ENCODE measurements at places on chromosomes 2 and 18. TPM values are rescaled to one million over a fixed set of nuclear protein-coding genes. Genes with fewer than 3 reads are reported as not detected.

RAD51AP2 gene
- not detected for total RNA-seq

DNA sequence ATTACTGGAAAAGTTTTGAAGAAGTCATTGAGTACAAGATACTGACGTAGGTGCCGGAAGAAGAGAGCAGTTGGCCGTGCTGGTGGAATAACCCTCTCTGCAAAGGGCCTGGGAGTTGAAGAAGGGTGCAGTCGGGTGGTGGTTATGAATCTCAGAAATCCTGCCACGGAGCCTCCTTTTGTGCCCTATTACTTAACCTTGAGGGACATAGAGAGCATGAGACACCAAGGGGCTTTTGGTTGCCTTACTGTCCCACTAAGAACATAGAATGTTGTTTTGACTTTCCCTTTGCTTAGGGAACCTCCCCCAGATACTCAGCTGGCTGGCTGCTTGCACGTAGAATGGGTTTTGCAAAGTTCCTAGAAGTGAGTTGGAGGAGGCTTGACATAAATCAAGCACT lies 1.3 kb upstream of the CD28 start:
- DNase-seq = no peak

DNA sequence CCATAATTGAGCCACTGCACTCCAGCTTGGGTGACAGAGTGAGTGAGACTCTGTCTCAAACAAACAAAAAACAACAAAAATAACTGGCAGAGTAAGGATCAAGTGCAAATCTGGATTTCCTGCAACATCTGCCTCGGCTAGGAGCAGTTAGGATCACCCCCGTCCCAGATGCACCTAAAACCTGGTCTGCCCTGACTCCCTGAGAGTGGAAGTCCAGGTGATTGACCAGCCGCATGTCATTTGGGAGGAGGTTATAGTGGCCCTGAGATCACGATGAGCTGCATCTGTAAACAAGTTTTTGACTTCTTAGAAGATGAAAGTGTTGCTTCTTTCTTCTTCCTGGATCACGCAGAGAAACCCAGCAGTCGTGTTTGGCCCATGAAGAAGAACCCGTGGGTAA lies 5.0 kb upstream of the ESPNL start:
- no peak for DNase-seq

GRCh38 chr2:238389988-238390589 lies 36.6 kb upstream of the ASB1 start:
- no peak for DNase-seq

AGXT gene
- total RNA-seq = not detected

MERTK gene
- 37.5 TPM for total RNA-seq

- DNase-seq = no peak
Measured at GRCh38 chr2:45254025-45254424, 244.8 kb upstream of the SIX2 start.

GRCh38 chr18:23250893-23251656 lies 115.8 kb downstream of the CABLES1 start:
- DNase-seq = peak; percentile 90

OTOF gene
- total RNA-seq = 0.29 TPM

DOK6 gene
- total RNA-seq = 8.7 TPM

GRCh38 chr2:175175896-175176295 lies 5.6 kb downstream of the ATP5MC3 start:
- no peak for DNase-seq

DNA sequence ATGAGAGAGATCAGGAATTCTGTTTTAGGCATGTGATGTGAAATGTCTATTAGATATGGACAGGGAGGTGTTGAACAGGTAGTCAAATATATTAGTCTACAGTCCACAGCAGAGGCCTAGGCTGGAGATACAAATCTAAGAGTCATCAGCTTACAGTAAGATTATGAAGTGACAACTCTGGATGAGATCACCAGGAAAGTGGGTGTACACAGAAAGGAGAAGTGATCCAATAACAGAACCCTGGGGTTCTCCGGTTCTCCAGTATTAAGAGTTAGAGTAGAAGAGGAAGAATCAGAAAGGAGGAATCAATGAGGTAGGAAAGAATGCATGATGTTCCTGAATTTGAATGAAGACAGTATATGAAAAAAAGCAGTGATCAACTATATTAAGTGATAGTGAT lies 362.3 kb downstream of the FIGN start:
- no peak for DNase-seq

SP9 gene
- total RNA-seq = not detected

- DNase-seq = no peak
Measured at GRCh38 chr2:233966388-233966787, 49.2 kb downstream of the TRPM8 start.

GRCh38 chr18:24209558-24209957 lies 70.7 kb downstream of the CABYR start:
- no peak for DNase-seq

SPP2 gene
- total RNA-seq = not detected

LHCGR gene
- 0.37 TPM for total RNA-seq

GRCh38 chr2:3440477-3440876 lies 61.0 kb downstream of the TRAPPC12 start:
- no peak for DNase-seq

GRCh38 chr2:149924028-149924427 lies 336.5 kb upstream of the MMADHC start:
- no peak for DNase-seq

- DNase-seq = peak; percentile 67
Measured at GRCh38 chr2:64904413-64905329, 84.5 kb upstream of the SLC1A4 start.

DNA sequence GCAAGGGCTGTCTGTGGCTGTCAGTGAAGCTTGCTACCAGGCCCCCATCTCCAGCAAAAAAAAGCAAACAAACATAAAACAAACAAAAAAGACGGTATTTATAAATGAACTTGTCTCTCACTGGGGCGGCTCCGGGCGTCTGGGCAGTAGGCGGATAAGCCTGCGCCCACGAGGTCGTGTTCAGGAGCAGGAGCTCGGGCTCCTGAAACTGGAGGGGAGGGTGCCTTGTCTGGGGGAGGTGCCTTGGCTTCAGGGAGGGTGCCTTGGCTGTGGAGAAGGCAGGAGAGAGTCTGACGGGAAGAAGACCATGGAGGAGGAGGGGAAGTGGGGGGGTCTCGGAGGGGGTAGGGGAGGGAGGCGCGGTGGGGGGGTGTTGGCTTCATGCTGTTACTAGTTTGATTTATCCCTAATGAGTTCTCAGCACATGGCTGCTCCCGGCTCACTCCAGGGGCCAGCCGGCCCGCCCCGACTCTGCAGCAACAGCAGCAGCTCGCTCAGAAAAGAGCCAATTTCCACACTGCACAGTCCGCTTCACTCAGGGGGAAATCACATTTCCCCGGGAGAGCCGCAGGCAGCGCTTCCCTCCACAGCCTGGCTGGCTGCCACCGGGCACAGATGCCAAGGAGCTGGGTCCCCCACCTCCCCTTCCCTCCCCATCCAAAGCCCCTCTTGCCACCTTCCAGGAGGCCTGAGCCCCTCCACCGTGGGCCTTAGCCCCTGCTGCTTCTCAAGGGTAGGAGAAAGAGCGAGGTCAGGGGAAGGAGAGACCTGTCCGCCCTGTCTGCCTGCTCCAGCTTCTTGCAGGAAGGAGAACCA lies 38.7 kb downstream of the PSD4 start:
- DNase-seq = peak; percentile 83

GRCh38 chr2:130241041-130241707 lies 42.9 kb upstream of the TUBA3E start:
- DNase-seq = no peak

DNA sequence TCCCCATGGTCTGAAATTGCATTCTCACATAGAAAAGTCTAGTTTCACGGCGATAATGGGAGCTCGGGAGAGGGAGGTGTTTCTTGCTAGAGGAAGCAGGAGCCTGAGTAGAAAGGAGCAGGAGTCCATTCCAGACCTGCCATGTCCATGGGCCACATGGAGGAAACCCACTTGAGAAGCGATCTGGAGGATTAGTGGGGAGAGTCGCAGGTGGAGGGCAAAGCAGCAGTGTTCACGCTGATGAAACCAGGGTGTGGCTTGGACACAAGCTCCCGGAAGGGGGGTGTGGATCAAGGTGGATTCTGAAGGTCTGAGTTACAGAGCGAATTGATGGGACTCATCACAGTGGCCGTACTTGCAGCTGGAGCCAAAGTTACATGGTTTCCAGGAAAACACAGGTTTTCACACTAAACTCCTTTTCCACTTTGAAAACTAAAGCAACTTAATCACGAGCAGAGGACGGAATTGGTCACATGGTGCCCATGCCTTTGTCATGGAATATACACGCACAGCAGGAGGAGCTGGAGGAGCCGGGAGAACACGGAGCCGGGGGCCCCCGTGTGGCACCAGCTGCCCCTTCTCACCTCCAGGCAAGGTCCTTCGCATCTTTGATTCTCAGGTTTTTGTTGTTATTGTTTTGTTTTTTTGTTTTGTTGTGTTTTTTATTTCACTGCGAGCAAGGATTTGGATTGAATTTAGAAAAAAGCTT lies 255.1 kb upstream of the MYT1L start:
- DNase-seq = no peak

DNA sequence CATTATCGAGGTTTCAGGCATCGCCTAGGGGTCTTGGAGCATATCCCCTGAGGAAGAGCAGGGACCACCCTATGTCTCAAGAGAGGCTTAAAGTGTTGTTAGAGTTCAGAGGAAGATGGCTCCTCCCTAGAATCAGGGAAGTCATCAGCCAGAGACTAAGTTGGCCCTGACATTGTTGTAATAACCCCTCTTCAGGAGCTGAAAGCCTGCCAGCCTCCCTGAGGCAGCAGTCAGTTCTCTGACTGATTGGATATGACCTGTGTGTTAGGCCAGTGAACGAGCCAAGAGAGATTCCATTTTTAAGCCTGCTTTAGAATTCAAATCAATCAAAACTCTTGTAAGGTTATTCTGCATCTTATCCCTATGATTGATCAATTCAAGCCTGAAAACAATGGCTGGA lies 34.9 kb downstream of the ARHGAP28 start:
- no peak for DNase-seq

ZNF2 gene
- 2.7 TPM for total RNA-seq

GRCh38 chr2:202161151-202161835 lies 77.1 kb downstream of the SUMO1 start:
- DNase-seq = no peak

ST6GAL2 gene
- 43.0 TPM for total RNA-seq

DNA sequence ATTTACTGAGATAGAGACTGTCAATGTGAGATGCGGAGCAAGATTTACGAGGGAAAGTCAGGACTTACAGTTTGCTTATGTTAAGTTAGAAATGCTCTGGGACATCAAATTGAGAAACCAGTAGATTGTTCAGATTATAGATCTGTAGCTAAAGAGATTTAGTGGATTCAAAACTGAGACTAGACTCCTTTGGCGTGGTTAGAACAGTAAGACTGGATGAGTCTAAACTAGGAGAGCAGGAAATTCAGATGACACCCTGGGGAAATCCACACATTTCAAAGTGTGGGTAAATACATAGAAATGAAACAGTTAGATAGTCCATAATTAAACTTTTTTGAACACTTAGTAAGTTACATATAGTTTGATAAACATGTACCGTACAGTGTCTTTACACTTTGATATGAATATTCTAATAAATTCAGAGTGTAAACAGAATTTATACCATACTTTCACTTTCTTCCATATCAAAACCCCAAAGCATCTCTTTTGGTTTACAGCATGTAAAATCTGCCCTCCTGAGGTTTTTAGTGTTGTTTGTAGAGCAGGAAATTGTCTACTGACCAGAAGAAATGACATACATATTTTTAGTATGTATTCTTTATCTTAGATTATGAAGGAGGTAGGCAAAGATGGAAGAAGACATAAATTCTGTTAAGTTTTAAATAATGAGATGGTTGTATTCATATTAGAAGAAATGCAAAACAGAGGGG lies 231.5 kb downstream of the NYAP2 start:
- no peak for DNase-seq

PCARE gene
- total RNA-seq = not detected

- DNase-seq = no peak
Measured at GRCh38 chr2:129347486-129348217, 631.8 kb upstream of the RAB6C start.

DNA sequence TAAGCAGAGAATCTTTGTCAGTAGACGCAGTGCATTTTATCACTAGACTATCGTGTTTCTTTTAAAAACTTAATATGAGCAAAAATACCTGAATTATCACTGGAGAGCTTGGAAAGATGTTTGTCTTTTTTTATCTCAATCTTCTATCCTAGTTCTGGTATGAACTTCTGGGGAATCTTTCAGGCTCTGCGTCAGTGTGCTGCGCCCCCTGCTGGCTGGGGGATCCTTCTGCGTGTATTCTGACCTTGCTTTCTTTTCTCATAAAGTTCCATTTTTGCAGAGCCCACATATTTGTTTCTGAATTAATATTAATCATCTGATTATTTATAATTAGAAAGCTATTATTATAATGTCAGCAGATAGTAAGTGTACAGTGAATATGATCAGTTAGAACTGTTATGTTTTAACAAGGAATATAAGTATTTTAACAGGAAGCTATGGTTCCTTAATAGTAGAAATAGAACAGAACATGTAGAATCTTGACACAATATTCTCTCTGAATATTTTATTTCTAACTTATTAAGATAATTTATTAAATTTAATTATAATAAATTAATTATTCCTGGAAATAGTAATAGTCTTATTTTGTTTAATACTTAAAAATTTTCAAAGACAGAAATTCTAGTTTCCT lies 945.0 kb upstream of the CRIM1 start:
- DNase-seq = peak; percentile 83

GRCh38 chr18:25360301-25360899 lies 8.4 kb upstream of the ZNF521 start:
- no peak for DNase-seq

GRCh38 chr2:74886811-74887210 lies 52.9 kb downstream of the HK2 start:
- no peak for DNase-seq

DNA sequence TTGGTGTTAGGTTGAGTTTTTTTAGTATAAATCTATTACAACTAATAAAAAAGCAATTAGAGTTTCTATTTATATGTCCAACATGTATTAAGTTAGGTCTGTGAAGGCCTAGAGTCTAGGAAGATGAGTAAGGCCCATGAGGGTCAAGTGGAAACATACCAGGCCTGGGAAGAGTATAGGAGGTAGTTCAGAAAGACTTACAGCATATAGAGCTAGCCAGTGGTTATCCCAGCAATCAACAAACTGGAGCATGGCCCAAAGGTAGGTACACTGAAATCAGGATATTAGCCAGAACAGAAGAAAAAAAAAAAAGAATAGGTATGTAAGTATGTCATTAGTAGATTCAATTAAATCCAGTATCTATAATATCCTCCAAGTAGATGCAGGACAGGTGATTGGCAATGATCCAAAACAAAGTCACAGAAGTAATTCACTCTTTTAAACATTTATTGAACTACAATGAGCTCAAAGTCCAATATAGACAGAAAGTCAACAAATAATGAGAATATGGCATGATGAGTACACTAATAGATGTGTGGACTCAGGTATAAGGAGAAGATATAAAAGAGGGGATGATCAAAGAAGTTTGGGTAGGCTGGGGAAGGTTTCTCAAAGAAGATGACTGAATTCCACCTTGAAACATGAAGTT lies 70.3 kb downstream of the IKZF2 start:
- no peak for DNase-seq

LRRC30 gene
- not detected for total RNA-seq

- DNase-seq = no peak
Measured at GRCh38 chr18:13993730-13994129, 78.4 kb upstream of the MC2R start.

CLEC4F gene
- 0.29 TPM for total RNA-seq

KCNG2 gene
- total RNA-seq = 0.38 TPM

All from posterior vena cava (tissue), 2 donors.